ENCODE measurements at places on chromosomes 5 and 9.

DNA sequence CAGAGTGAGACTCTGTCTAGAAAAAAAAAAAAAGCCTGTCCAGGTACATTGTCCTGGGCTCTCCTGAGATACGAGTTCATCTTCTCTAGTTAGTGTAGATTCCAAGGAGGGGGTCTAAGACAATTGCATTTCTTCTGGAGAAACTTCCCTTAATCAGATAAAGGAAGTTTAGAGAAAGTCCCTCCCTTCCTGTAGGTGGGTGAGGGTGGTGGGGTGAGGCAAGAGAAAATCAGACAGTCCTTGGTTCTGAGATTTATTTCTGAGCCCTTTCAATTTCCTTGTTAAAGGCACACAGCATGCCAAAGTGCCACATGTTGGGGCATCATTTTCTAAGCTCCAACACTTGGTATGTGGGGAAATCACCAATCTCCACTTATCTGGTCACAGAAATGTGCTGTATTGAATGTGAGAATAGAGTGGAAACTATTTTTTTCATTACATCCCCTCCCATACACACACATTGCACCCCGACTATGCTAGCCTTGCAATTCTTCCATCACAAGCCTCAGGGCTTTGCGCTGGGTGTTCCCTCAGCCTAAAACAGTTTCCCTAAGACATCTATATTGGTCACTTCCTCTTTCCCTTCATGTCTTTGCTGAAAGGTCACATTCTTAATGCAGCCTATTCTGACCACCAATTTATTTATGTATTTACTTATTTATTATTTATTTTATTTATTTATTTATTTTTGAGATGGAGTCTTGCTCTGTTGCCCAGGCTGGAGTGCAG lies 5.1 kb upstream of the TUT7 start:
- DNase-seq: no peak

DNA sequence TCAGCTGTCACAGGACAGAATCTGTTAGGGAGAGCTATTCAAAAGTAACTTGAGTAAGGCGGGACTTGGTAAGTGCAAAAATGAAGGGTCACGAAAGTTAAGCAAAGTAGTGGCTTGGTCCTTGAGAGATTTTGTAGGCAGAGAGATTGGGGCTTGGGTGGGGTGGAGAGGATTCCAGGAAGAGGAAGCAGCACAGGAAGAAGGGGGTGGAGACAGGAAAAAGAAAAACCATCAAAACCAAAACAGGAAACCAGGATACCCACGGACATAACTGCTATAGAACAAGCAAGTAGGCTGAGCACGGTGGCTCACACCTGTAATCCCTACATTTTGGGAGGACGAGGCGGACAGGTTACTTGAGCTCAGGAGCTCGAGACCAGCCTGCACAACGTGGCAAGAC lies 3.7 kb downstream of the ROPN1L start:
- DNase-seq: no peak

DNA sequence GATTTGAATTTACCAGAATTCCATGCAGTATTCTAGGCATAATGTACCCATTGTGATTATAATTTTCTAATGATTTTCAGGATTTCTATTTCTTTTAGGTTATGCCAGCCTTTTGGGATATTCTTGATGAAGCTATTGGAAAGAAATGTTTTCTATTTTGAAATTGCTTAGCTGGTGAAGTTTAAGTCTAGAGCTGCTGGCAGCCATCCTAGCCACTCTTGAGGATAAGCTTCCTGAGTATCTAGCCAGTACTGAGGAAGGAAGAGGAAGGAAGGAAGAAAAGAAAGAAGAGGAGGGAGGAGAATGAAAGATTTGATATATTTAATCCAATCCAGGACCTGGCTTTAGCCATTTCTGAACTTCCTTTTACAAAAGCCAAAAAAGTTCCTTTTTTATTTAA lies 142.1 kb upstream of the DAB2 start:
- no peak for DNase-seq

GRCh38 chr9:5917888-5918287 lies 27.2 kb downstream of the MLANA start:
- DNase-seq: no peak

DNA sequence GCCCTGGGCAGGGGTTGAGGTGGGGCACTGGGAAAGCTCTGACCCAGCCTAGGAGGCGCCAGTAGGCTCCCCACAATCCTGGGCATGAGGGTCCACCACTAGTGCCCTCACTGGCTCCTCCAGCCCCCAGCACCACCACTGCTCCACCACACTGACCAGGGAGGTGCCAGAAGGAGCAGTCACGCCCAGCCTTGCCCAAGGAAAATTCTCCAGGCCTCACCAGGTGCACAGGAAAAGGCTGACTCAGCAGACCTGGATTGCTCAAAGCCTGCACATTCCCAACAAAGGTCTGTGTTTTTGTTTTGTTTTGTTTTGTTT lies 62.9 kb downstream of the ZNF354C start:
- no peak for DNase-seq

DNA sequence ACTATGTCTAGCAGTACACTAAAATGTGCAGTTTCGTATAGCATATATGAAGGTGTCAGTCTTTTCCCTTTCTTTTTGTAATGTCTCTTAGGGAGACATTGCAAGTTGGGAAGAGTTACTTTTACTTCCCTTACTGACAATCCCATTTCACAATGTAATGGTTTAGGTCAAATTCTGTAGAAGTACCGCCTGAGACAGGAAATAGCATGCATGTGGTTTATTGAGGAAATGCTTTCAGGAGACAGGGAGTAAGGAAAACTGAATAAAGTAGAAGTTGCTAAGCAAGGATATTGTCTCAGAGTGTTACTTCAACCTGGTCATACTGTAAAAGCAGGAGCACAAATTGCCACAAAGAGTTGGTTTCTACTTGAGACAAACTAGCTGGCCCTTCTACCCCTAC lies 32.1 kb upstream of the MSANTD3 start:
- DNase-seq: peak; percentile 12

All from IMR-90 (cell line).